ENCODE measurements at places on chromosomes 3 and 15.

GRCh38 chr15:45522328-45523165, at the start of gene SLC30A4:
SLC30A4 (minus strand) TSS chr15:45522755; CDS start chr15:45522354, 401 bp downstream.
- DNase-seq: peak; percentile 79

- no peak for DNase-seq
These were observed 127.7 kb upstream of the DLG1 start for GRCh38 chr3:197426121-197426566.

DNA sequence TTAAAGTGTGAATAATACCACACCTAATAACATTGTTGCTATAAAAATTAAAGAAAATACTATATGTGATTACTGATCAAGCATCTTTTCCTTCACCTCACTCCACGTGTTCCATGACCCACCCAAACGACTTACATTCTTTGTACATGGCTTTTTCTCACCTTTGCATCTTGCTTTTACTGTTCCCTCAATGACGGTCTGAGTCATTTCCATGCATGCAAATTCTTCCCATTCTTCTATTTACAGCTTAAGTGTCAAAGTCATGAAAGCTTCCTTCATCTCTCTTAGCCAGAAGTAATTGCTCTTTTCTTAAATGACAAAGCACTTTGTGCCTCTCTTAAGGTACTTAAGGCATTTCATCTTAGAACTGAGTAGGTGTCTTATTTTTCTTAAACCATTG, 64.0 kb downstream of the GREM1 start:
- DNase-seq: no peak

DNA sequence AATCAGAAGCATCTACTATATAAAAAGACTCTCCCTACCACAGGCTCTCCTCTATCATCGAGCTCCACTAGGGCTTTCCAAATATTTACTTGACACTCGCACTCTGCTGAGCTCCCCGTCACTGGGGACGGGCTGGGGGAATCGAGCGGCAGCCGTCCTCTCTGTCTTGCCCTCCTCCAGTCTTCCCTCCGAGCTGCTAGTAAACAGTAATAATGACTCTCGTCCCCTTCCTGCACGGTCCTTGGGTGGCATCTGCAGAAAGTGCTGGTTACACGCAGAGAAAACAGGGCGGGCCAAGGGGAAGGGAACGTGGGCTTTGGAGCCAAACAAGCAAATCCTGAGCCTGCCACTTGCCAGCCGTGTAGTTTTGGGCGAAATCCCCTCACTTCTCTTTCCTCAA, 96.6 kb downstream of the LRIG1 start:
- no peak for DNase-seq

GRCh38 chr3:64489361-64490044, 198.3 kb downstream of the ADAMTS9 start:
- DNase-seq: no peak

DNA sequence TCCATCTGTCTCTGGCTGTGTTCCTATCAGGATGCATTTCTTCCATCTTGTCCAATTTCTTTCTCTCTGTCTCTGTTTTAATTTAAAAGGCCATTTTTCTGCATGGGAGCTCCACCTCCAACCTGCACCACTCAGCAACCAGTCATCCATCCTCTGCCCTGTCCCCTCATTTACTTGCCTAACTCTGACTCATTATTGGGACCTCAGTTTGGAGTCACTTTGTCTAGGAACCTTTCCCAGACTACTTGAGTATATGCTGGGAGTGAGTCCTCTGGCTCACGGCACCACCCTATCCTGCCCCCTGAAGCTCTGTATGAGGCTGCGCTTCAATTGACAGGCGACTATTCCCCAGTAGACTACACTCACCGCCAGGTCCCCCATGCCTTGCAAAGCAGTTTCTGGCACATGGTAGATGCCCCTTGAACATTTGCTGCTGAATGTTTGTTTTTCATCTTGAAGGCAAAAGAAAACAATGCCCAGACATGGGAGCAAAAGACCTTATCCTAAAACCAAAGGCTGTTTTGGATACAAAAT, 513.3 kb upstream of the CFAP20DC start:
- DNase-seq: no peak

- DNase-seq: peak; percentile 19
These were observed at the start of gene WDR49 for GRCh38 chr3:167653760-167654159. WDR49 (minus strand) TSS chr3:167653942; CDS start chr3:167653425, 517 bp downstream.

DNA sequence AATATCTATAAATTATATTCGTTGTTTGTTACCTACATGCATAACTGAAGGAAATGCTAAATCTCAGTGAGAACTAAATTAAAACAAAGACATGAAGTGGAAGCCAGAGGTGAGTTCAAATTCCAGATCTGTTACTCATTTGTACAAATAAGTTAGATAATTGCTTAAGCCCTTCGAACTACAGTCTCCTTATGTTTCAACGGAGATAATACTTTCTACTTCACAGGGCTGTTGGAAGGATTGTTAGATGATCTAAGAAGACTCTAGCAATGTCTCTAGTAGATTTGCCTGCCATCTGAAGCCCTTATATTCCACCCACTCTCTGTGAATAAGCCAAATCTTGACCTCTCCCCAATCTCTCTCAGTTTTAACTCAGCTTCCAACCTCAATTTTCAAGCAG, 125.8 kb downstream of the P2RY1 start:
- DNase-seq: no peak

GRCh38 chr3:133113526-133113925, 75.3 kb downstream of the TMEM108 start:
- no peak for DNase-seq
